ENCODE measurements at places on chromosomes 12 and 14.

DNA sequence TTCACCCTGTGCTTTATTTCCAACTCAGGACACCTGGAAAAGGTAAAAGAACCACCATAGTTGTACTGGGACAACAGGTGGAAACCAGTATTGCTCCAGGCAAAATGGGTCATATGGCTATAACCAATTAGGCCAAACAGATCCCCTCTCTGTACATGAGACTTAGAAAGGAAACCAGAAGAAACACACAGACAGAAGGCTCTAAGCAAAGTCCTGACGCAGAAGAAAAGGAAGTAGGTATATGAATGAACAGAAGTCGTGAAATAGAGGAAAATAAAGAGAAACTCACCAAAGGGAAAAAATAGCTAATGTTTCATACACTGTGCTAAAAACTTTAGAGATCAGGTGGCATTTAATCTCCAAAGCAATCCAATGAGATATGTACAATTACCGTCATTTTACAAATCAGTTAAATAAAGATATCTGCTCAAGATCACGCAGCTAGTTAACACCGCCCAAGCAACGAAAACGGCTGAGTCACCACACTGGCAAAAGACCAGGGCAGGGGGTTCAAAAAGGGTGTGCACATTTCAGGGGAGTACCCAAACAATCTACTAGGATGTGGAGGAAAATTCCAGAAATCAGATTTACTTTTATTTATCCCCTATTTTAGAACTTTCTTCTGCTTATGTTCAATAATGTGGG lies 82.3 kb downstream of the ITPR2 start:
- no peak for DNase-seq

DNA sequence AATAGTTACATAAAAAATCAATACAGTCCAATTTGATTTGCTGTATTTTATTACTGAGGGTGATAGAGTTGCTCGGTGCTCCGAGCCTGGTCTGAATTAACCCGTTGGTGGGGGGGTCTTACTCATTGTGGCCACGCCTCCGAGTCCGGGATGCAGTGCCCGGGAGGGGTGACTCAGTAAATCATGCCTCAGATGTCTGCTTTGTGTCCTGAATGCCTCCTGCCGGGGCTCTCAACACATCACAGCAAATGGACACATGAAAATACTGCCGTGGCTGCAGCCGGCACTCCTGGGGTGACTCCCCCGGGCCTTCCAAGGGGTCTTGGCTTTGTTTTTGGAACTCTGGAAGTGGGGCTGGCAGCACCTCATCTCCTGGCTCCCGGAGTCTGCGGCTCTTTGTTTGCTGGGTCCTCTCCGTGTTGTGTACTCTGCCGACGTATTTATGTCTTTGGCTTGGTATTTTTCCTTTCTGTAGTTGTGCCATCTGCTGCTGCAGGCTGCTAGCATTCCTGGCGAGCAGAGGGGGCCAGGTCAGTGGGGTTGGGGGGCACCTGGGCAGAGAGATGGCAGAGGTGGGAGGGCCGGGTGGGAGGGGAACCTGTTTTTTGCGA lies 129.0 kb downstream of the AACS start:
- no peak for DNase-seq

GRCh38 chr12:31603546-31604009 lies 12.6 kb upstream of the DENND5B start:
- no peak for DNase-seq

DNA sequence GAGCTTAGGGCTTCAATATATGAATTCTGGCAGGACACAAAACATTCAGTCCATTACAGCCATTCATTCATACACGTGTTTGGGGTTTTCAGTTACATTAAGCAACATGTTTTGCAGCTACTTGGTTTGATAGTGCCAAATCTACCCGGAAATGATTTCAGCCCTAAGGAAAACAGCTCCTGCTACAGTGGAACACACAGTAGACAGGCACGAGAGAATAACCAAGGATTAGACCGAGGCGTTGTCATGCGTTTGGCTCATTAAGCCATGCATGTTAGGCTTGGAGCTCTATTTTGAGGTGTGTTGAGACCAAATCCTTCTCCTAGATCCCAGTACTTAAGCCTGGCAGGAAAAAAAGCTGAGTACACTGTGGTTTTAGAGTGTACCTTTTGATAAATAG lies 177.4 kb downstream of the PRKCH start:
- no peak for DNase-seq

- no peak for DNase-seq
Measured at GRCh38 chr12:12327802-12328201, 22.2 kb downstream of the MANSC1 start.

All from smooth muscle cell of the brain vasculature (primary cell).